Parietal lobe (tissue), 2 donors: ENCODE measurements at places on chromosomes 4 and X. TPM values are rescaled to one million over a fixed set of nuclear protein-coding genes. Genes with fewer than 3 reads are reported as not detected.

The BBS7 gene
- 51.0 TPM for total RNA-seq

The LUZP4 gene
- total RNA-seq: not detected

The CYBB gene
- 6.6 TPM for total RNA-seq

The FGFRL1 gene
- 5.3 TPM for total RNA-seq

The SLC6A14 gene
- total RNA-seq: not detected

The ANTXR2 gene
- total RNA-seq: 26.0 TPM

The TRPC5OS gene
- not detected for total RNA-seq

The ATP2B3 gene
- total RNA-seq: 11.6 TPM

The CPLX1 gene
- total RNA-seq: 2.5 TPM

The TMEM156 gene
- total RNA-seq: 0.31 TPM

The HSPA4L gene
- total RNA-seq: 15.7 TPM

The CXorf51A gene
- total RNA-seq: not detected

The SCML2 gene
- total RNA-seq: 13.1 TPM

The C1QTNF7 gene
- under 0.01 TPM for total RNA-seq
